ENCODE measurements at places on chromosomes 4 and X. TPM values are rescaled to one million over a fixed set of nuclear protein-coding genes. Genes with fewer than 3 reads are reported as not detected.

Gene CFI
- total RNA-seq = 10.8 TPM

Gene HELT
- total RNA-seq = not detected

Gene MGAT4D
- not detected for total RNA-seq

Gene TRMT10A
- total RNA-seq = 2.7 TPM

Gene H2BW2
- not detected for total RNA-seq

Gene TEX11
- not detected for total RNA-seq

Gene GPRASP1
- total RNA-seq = 8.2 TPM

Gene CTAG2
- not detected for total RNA-seq

Gene LRIT3
- not detected for total RNA-seq

Gene ARX
- total RNA-seq = not detected

Gene KIAA1210
- total RNA-seq = 0.08 TPM

Gene GRIA2
- total RNA-seq = 0.05 TPM

Gene SLIT2
- 8.6 TPM for total RNA-seq

Gene MID1
- 35.7 TPM for total RNA-seq

Gene TRIML2
- not detected for total RNA-seq

Gene PNMA3
- total RNA-seq = 0.48 TPM

Gene CENPI
- total RNA-seq = 0.46 TPM

Gene LANCL3
- total RNA-seq = 0.75 TPM

Gene NEXMIF
- total RNA-seq = 0.13 TPM

Gene MAGEC3
- total RNA-seq = not detected

Gene PPM1K
- 210 TPM for total RNA-seq

Gene JADE3
- 6.7 TPM for total RNA-seq

Gene HPRT1
- total RNA-seq = 24.9 TPM

Gene ZNF157
- total RNA-seq = 0.11 TPM

Gene TSPAN7
- total RNA-seq = 13.0 TPM

Gene SPOCK3
- total RNA-seq = not detected

Gene NHS
- total RNA-seq = 2.6 TPM

Gene ZCCHC18
- total RNA-seq = 3.7 TPM

Gene F11
- 0.35 TPM for total RNA-seq

Gene GSX2
- total RNA-seq = not detected

Gene NUP62CL
- total RNA-seq = 1.3 TPM

Gene C4orf54
- total RNA-seq = 1.3 TPM

Gene PRRG3
- total RNA-seq = 1.1 TPM

Gene MAGEB10
- total RNA-seq = not detected

Gene ENAM
- 11.1 TPM for total RNA-seq

Gene FGFBP1
- not detected for total RNA-seq

Gene PHF8
- total RNA-seq = 12.3 TPM

Gene DCAF4L1
- 0.46 TPM for total RNA-seq

Gene MXRA5
- total RNA-seq = 17.5 TPM

Gene CTSO
- 9.0 TPM for total RNA-seq

Gene GRSF1
- 83.5 TPM for total RNA-seq

Gene PAGE5
- total RNA-seq = not detected

Gene GAGE13
- not detected for total RNA-seq

Gene EDA2R
- 5.7 TPM for total RNA-seq

Gene TKTL1
- total RNA-seq = 3.2 TPM

Gene FAM114A1
- 26.1 TPM for total RNA-seq

Gene HAND2
- 161 TPM for total RNA-seq

Gene CBLL2
- total RNA-seq = not detected

Gene FRG2
- not detected for total RNA-seq

Gene DDX60
- total RNA-seq = 10.8 TPM

Gene CAPN6
- 0.62 TPM for total RNA-seq
